ENCODE measurements at places on chromosomes 1 and 21.

- DNase-seq, result no peak
Observed at GRCh38 chr1:198776602-198777029, 137.8 kb downstream of the PTPRC start.

DNA sequence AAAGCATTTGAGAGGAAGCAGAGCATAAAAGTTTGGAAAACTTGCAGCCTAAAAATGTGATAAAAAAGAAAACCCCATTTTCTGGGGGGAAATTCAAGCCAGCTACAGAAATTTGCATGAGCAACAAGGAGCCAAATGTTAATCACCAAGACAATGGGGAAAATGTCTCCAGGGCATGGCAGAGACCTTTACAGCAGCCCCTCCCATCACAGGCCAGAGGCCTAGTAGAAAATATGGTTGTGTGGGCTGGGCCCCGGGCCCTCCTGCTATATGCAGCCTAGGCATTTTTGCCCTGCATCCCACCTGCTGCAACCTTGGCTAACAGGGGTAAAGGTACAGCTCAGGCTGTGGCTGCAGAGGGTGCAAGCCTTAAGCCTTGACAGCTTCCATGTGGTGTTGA, 299.6 kb upstream of the NCAM2 start:
- DNase-seq, result no peak

- no peak for DNase-seq
Observed at GRCh38 chr1:15734901-15735300, 1.2 kb upstream of the SLC25A34 start.

GRCh38 chr1:83822208-83822607, 176.7 kb downstream of the TTLL7 start:
- no peak for DNase-seq

DNA sequence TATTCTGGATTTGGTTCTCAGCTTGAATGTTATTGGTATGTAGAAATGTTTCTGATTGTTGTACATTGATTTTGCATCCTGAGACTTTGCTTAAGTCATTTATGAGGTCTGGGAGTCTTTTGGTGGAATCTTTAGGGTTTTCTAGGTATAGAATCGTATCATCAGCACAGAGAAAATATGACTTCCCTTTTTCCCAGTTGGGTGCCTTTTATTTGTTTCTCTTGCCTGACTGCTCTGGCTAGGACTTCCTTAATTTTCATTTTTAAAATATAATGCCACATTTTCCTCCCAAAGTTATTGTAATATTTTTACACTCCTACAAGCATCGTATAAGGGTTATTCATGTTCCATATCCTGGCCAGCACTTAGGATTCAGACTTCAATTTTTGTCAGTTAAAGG, 111.1 kb downstream of the FNBP1L start:
- no peak for DNase-seq

DNA sequence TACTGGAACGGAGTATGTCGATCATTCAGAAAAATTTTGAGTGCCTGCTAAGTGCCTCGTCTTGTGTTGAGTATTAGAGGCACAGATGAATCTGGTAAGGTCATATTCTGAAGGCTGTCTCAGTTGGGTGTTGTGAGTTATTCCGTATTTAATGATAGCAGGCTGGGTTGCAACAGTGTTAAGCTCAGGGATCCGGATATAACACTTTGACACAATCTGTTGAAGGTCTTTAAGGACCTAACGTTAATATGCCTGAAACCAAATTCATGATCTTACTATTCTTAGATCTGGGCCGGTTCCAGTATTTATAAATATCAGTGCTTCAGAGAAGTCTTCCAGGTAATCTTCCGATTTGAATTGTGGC, 555 bp downstream of the PRPF38A start:
- no peak for DNase-seq

DNA sequence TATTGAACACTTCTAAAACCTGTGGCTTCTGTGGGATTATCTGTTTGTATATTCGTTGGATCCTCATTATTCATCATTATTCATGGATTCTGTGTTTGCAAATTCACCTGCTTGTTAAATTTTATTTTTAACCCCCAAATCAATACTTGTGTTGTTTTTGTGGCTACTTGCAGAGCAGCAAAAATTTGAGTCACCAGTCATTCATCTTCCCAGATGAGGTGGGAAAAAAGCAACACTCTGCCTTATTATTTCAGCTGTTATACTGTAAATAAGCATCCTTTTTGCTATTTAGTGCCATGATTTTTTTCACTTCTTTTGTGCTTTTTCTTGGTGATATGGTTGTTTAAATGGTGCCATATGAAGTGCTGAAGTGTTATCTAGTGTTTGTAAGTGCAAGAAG, 56.7 kb downstream of the RASAL2 start:
- DNase-seq, result no peak

DNA sequence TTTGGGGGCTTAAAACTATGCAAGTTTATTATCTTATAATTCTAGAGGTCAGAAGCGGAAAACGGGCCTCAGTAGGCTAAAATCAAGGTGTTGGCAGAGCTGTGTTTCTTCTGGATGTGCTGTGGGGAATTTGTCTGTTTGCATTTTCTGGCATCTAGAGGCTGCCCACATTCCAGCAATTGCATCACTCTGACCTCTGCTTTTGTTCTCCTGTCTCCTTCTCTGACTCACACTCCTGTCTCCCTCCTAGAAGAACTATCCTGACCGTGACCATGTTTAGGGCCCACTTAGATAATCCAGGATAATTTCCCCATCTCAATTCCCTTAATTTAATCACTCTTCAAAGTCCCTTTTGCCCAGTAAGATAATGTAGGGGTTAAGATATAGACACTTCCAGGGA, 127.4 kb upstream of the DEPDC1 start:
- DNase-seq, result no peak

DNA sequence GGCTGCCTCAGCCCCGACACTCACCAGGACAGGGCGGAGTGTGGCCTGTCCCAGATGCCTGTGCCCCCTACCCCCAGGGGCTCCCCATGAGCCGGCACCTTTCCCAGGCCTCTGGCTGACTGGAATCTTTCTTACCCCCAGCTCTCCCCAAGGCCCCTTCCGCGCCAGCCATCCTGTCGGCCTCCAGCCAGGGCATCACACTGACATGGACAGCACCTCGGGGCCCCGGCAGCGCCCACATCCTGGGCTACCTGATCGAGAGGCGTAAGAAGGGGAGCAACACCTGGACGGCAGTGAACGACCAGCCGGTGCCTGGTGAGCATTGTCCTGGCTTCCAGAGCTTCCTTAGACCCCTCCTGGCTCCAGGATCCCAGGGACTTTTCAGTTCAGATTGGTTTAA, 26.5 kb downstream of the IGFN1 start:
- no peak for DNase-seq

- DNase-seq, result peak; percentile 22
Observed at GRCh38 chr1:236281198-236281653, 532 bp downstream of the ERO1B start.

DNA sequence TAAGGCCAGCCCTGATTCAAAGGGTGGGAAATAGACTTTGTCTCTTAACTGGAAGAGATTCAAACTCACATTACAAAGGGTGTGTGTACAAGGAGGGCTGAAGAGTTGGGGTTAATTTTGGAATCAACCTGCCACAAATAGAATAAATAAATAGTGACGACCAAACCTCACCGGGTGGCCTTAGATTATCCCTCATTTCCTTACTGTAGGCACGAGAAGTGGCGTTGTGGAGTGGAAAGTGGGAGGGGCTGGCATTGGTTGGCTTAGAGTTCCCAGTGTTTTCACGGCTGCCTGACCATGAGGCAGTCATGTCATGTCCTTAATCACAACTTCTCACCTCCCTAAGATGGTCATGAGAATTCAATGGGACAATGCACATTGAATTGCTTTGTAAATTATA, 21.3 kb upstream of the RUNX1 start:
- DNase-seq, result no peak

DNA sequence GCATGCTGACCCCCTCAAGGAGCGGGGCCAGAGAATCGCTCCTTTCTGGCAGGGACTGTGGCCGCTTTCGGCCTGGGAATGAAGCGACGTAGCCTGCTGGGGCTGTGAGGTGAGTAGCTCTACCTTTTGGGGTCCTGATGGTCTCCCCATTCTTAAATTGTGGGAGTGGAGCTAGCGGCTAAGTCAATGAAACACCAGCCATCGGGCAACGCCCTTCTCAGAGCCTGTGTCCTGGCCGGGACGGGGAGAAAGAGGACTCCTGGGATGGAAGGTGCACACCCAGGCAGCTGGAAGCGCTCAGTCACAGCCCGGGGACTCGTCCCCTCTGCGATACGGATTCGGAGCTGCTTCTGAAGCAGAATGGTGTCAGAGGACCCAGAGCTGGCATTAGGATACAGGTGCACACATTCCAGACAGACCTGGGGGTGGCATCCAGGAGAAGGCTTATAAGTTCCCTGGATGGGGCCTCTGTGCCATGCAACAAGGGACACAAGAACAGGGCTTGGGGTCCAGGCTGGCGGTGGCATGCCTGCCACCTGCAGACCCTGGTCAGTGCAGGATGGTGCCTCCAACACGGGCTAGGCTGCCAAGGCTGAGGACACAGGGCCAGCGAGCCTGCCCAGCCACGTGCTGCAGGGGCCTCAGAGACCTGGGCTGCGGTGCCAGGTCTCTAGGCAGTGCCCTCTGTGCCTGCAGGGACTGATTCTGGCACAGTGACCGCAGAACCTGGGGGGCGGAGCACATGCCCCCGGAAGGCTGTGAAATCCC, 945 bp upstream of the WNT9A start:
- no peak for DNase-seq

DNA sequence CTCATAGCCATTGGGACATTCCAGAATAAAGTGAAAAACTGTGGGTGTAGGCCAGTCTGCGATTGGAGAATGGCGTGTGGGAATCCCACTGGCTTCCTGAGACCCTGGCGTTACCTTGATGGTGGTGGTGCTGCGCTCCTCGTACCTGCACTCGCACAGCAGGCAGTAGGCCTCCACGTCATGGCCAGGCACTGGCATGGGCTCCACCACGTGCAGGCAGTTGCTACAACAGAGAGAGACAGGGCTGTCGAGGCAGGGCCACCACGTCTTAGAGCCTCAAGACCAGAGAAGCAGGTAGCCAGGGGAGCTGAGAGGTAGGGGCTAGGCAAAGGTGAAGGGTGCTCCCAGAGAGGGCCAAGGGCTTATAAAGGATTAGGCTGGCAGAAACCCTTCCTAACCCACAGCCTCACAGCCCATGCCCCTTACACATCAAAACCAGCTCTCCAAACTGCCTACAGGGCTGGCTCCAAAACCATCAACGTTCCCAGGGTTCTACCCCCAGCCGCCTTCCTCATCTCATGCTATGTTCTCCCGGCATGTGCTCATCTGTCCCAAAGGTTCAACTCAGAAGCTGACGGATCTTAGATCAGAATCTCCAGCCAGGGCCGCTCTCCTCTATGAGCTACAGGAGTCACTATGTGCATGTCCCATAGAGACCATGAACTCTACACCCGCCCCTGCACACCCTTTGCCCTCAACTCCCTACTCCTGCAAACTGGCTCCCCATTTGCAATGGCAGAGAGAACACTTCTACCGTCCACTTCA, 7.5 kb downstream of the TMEM9 start:
- DNase-seq, result no peak

DNA sequence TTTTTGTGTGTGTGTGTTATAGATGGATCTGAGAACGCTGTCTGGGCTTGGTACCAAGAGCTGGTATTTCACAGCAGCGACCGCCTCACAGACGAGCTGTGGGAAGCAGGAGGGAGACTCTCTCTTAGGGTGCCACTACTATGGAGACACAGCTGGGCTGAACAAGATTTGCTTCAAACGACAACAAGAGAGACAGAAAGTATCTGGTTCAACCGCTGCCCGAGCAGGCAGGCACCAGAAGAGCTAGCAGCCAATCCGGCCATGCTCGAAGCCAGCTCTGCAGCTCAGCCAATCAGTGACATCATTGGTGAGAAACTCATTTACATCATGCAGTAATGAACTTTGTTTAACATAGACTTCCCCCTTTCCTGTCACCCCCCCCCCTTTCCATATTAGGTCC, 341.3 kb downstream of the USP25 start:
- no peak for DNase-seq
